Retina (tissue), 1 donor: ENCODE measurements at places on chromosomes 12 and 14.

DNA sequence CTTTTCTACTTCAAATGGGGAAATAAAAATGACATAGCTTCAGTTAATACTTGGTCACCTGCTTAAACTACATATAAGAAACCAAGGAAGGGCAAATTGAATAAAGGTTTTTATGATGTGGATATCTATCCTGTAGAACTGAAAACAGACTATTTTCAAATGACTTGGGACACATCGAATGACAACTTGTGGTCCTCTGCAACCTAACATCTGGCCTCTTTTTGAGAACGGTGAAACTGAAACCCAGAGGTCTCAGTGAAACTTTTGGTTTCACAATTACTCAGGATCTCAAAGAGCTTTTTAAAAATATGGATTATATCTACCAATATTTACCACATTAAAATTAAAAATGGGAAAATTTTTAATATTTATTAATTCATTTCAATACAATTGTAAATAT is 65.2 kb downstream of the PPP2R5E start:
- no peak for DNase-seq

- no peak for DNase-seq
Observed at GRCh38 chr14:68834816-68835215, 41.9 kb upstream of the ZFP36L1 start.

GRCh38 chr14:96037891-96038557 is 1.1 kb upstream of the C14orf132 start:
- DNase-seq: no peak

DNA sequence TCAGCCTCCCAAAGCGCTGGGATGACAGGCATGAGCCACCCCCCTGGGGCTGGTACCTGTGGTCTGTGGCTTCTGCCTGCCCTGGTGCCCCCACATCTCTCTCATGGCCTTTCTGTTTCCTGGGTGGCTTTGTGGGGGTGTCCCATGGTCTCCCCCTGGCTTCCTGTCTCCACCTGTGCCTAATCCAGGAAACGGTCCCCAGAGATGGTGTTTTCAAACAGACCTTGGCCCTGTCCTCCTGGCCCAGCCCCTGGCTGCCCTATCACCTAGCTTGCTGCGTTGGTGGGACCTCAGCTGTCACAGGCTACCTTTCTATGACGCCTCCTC is 18.1 kb downstream of the MEG3 start:
- no peak for DNase-seq

DNA sequence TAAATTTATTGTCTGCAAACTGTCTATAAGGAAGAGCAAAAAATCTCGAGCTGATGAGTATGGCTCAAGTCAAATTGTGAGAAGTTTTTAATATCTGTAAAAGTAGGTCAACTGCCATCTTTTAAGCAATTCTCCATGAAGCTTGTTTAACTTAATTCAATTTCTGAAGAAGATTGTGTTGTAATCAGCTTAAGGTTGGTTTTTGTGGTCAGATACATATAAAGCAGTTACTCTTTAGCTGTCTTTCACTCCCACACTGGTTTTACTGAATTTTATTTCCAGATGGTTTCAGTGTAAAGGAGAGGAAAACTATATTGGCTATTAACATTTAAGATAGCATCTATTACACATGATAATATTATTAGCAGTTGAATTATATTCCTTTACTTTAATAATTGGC is 1165.1 kb downstream of the SLC16A7 start:
- no peak for DNase-seq

- DNase-seq: no peak
Observed at GRCh38 chr12:119676022-119676421, 8.1 kb downstream of the PRKAB1 start.

DNA sequence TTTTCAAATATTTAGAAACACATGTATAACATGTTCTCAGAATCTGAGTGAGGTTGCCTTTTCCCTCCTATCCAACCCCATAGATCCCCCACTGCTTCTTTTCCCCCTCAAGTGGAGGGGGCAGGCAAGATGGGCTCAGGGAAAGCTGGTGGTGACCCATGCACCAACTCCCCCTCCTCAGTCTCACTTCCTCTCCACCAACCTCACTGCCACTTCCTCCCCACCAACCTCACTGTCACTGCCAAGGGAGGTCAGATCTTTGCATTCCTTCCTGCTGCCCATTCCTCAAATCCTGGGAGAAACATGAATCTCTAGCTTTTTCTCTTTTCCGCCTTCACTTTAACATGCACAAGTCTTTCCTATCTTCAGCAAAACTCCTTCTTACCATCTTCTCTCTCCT is 48.7 kb downstream of the SPTB start:
- DNase-seq: no peak

DNA sequence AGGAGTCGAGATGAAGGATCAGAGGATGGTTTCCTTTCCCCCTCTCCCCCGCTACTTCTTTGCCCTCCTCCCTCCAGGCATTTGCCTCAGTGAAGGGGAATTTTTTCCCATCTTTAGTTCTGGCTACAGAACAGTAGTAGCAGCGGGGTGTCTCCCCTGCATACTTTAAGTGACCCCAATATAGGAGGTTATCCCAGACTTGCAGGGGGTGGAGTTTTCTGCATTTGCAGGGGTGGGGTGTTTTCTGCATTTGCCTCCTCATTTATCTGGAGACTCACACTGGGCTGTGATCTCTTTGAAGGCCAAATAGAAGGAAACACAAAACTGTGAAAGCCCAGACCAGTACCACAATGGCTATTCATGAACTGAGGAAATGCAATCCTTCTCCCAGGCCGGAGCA is 19.8 kb downstream of the PTPRB start:
- no peak for DNase-seq

- no peak for DNase-seq
Observed at GRCh38 chr12:92418381-92418780, 272.7 kb upstream of the BTG1 start.

DNA sequence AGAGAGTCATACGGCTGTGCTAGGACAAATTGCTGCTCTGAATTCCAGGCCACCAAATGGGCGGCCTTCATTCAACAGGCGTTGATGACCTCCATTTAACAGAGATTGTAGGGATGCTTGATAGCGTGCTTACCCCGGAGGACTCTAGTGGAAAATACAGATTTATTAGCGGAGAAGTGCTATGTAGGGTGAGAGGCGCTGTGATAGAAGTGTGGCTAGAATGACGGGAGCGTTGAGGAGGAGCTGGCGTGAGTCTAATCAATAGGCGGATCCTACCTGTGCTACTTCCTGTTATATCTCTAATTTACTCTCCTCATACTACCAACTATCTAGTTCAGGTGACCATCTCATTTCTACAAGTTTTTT is 668 bp downstream of the MRPS35 start:
- DNase-seq: no peak

- no peak for DNase-seq
Observed at GRCh38 chr14:99808515-99808914, 15.3 kb downstream of the EML1 start.

DNA sequence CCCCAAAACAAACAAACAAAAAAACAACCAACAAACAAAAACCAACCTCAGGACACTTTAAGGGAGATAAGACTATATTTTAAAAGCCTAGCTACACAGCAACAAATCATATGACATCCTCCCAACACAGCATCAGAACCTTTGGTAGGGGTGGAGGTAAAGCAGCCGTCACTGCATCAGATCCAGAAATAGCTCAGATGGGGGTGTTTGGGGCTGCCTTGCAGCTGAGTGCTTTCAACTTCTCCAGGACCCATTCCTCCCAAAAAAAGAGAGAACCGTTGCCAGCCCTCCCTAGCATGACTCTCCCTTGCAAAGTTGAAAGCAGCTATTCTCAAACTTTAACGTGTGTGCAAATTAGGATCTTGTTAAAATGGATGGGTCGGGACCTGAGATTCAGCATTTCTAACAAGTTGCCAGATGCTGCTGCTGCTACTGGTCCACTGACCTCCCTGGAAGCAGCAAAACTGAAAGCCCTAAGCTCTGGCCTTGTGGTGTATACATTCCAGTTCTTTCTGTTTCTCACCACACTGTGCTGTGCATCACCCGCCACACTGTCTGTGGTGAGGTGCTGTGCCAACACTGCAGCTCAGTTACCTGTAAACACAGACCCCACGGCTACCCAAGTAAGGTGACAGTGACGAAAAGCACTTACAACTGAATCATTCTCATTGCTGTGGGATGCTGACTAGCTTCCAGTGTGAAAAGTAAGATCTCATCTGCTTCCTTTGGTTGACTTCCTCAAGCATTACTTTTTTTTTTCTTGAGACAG is 54.0 kb downstream of the SLC38A1 start:
- DNase-seq: no peak
